Cerebellar cortex (tissue), 1 donor: ENCODE measurements at places on chromosomes 4 and X.
A peak's percentile ranks its signal among the peaks of the same experiment; 100 is the strongest.

GRCh38 chr4:151865312-151865711, 104.5 kb upstream of the GATB start:
- DNase-seq: peak; percentile 90

- DNase-seq: no peak
Measured at GRCh38 chr4:177728361-177729152, 286.3 kb upstream of the AGA start.

DNA sequence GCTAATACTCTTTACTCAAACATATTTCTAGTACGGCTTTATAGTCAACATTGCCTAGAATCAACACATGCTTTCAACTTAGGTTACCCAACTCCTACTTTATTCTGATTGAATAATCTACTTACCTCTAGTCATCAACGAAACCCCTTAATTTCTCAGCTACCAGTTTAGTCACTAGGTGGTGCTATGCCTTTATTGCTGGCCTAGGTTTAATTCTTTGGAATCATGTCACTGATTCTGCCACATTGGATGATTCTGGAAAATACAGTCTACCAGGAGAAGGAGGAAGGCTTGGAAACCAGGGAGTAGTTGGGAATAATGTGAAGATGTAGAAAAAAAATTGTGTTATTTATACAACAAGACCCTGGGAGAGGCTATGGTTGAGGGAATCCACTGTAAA, 167.7 kb downstream of the DCAF12L2 start:
- DNase-seq: peak; percentile 1

DNA sequence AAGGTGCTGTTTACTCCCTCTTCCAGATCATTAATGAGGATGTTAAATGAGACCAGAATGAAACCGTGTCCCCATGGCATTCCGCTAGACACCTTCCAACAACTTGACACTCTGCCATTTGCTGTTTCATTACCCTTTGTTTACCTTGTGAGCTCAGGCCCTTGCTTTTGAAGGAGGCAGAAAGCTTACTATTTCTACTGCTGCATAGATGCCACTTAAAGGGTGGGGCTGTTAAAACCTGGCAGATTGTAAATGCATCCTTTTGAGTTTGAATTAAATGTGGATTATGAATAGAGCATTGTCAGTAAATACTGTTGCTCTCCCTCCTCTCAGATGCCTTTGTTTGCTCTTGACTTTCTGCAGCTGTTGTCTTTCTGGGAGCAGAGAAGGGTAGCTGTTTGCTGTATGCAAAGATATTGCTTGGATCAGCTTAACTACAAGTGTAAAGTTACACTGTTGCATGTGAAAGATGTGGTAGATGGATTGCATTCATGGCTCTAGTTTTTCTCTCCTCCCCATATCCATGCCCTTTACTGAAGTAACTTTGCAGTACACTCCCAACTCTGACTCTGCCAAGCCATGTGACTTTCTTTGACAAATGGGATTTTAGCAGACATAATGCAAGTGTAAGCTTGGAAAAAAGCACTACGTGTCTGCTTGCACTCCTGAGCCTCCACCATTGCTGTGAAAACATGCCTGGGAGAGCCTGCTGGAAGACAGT, 75.0 kb upstream of the DHX15 start:
- DNase-seq: no peak

GRCh38 chr4:87521757-87522374, 7.3 kb downstream of the SPARCL1 start:
- no peak for DNase-seq

DNA sequence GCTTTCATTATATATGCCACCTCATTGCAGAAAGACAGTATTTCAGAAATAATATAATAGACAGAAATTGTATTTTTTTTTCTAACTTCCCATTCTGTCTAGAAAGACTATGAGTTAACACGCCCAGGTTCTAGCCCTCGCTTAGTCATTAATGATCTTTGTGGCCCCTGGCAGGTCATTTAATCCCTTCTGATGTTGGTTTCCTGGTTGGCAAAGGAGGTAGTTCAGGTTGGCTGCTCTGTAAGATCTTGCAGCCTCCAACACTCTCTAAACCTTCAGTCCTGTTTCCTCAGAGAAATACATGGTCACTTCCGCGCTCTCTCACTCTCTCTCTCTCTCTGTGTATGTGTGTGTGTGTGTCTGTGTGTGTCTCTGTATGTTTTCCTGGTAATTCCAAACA, 156.3 kb upstream of the NOCT start:
- no peak for DNase-seq

DNA sequence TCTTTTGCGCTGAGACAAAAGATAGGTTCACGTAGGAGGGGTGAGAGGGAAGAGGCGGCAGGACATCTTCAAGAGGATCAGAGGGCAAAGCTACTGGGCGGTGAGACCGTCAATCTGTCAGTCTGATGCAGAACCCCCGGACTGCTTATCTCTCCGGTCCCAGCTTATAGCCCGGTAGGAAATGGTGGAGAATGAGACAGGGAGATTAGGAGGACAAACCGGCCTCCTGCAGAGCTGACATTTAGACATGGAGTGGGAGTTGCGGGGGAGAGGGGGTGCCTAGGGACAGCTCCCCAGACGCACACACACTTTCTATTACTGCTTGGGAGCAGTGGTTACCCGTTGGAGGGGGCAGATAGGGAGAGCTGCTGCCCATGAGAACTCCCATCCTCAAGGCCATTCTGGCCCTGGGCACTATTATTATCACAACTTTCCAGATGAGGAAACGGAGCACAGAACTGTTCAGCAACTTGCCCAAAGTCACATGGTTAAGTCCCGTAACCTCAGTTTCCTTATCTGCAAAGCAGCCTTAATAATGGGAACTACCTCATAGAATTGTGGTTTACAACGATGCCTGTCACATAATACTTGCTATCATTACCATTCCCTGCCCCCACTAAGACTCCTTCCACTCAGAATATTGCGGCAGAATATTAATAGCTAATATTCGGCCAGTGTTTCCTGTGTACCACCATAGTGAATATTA, 1.1 kb upstream of the HDAC6 start:
- DNase-seq: no peak

DNA sequence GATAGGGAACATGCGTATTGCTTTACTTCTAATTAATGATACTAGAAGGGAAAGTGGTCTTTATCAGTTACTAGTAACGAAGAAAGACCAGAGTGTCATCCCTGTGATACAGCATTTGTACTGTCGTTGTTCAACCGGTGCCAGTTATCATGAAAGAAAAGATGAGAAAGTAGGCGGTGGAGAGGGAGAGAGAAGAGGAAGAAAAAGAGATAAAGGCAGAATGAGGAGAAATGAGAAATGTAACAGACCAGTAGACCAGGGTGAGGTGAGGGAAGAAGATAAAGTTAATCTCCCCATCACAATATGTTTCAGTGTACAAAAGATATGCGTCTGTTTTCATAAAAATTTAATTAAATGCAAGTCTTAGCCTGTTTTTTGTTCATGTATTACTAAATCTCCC, 135.2 kb upstream of the HPGD start:
- DNase-seq: no peak

DNA sequence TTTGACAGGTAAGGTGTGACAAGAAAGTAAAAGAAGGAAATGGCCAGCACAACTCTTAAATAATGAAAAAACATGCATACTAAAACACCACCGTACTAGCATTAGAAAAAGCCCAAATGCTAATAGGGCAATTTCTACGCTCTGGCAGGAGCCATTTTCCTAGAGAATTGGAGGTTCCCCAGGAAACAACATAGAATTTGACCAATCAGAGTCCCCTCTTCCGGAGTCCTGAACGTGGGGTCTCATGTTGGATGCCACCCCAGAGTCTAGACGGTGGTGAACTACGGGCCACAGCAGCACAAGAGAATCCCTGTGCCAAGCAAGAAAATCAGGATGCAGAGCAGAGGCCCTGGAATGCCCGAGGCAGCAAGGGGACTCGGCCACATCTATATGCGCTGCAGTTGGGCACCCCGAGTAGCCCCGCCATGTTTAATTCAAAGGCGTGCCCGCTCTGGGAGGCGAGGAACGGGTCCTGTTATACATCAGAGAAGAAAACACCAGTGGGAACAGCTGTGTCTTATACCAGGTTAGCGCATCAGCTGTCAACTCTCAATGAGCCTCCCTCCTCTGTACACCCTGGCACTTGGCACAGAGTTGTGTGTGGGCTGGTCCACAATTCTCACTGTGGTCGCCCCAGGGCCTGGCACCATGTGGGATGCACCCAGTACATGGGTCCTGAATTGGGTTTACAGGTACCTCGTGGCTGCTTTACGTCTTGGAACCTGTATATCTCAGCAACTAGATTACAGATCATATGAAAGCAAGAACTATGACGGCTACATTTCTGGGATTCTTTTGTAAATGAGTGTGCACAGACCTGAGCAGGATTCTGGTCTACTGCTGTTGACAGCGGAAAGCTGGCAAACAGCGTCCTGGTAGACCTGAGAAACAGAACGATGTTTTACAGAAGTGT, 52.1 kb downstream of the SEL1L3 start:
- no peak for DNase-seq

DNA sequence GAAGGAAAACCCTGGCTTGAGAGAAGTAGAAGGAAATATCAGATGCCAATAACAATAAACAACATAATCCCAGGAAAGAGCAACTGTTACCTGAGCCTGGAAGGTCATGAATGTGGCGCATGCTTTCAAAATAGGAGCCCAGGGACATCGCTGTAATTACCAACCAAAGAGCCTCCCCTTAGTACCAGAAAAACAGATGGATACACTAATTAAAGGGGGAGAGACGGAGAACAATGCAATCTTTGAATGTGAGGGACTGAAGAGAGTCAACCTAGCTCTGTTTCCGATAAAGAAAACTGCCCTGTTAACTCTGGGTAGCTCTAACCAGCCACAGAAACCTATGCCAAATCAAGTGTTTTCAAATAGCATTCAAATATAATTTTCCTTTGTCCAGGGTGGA, 161.4 kb downstream of the ENOX2 start:
- DNase-seq: no peak

DNA sequence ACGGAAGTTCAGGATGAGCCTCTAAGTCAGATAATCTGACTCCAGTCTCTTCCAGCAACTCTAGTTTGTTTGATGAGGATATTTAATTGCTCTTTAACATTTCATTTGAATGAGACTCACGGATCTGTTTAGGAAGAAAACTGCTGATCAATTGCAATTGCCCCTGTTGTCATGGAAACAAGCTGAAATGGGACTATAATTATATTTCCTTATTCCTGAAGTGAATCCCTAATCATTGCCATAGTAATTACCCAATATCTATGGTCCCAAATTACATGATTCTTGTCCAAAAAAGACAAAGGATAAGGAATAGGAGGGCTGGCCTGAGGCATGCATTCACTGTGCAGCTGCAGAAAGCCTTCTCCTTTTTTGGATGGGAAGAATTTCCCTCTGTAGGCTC, 105.3 kb downstream of the AASDH start:
- DNase-seq: no peak

- DNase-seq: no peak
Measured at GRCh38 chrX:134632355-134632754, 25.9 kb downstream of the PLAC1 start.

DNA sequence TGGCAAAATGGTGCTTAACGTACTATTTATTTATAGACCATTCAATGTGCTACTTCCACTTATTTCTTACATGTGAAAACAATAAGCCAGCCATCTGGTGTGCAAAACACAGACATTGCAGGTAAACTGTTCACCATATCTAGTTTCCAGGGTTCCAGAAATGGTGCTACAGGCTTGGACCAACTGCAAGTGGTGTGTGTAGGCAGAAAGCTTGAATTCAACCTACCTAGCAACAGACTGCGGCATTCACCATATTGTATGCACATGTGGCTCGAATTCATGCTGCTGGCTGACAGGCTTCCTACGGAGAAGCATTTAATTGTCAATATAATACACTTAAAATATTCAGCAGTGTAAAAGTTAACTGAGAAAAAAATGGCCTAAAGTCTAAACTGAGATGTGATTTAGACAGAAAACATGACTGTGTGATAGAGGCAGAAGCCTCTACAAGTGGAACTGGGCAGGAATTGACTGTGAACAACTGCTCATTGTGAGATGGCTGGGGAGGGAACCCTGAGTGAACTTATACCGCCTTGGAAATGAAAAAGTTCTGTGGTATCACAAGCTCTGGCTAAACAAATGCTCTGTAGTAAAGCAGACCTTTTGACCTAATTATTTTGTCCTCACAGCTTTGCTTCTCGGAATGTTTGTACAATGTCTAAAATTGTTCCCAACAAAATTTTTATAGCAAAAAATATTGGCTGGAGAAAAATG, 434.7 kb downstream of the GRIA2 start:
- no peak for DNase-seq

DNA sequence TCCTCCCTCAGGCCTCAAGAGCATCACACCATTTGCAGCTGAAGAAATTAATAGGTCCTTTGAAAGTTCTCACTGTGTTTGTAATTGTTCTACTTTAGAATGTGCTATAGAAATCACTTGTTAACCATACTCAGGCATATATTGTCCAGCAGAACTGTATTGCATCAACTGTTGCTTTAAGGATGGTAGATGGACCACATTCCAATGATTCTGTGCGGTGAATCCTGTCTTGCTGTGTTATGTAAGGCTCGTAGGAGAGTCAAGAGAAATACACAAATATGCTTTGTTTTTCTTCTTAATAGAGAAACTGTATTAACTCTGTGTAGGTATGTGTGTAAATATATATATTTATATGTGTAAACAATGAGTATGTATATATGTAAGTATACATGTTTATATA, 6.3 kb upstream of the ADGRA3 start:
- DNase-seq: no peak

DNA sequence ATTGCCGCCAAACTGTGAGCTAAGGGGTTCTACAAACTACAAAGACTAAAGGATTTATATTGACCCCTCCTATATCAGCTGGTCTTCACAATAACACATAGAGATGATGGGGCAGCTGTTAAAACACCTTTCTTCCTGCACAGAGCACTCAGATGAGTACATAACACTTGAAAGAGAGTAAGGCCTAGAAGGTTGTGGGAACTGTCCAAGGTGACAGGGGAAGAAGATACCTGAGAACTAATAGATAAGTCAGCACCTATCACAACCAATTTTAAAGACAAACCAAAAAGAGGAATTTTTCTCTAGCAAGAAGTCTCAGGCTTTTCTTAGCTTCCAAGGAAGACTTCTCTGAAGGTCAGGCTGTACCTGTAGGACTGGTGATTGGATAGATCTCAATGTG, 19.1 kb upstream of the CXCL6 start:
- DNase-seq: no peak

DNA sequence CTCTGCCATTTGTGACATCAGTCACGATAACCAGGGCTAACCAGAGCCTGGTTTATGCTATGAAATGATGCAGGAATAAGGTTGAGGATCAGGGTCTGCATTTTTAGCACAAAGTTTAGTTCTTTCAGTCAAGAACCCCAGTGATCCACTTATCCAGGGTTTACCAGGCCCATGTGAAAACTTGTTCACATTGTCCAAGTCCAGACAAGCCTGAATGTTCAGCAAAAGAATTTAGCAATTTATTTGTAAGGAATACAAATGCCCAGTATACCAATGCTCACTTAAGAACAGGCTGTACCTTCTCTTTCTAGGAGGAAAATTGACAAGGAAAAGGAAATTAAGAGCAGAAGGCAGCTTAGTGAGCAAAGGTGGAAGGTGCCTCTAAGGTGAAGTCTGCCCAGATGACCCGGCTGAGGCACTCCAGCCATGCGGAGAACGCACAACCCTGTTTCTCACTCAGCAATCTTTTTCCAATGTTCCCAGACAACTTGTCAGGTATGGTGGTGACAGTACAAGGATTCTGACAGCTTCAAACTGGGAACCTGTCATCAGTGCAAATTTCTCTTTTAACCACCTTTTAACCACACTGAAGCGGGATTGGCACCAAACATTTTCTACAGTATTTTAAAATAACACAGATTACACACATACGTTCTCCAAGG, 54.0 kb downstream of the TBC1D9 start:
- DNase-seq: peak; percentile 36

GRCh38 chrX:13994104-13994503, 35.6 kb downstream of the GEMIN8 start:
- DNase-seq: peak; percentile 37

- DNase-seq: no peak
Measured at GRCh38 chr4:43411226-43411625, 518.7 kb downstream of the GRXCR1 start.
